ENCODE measurements at places on chromosomes 6 and 20.
A peak's percentile ranks its signal among the peaks of the same experiment; 100 is the strongest.

DNA sequence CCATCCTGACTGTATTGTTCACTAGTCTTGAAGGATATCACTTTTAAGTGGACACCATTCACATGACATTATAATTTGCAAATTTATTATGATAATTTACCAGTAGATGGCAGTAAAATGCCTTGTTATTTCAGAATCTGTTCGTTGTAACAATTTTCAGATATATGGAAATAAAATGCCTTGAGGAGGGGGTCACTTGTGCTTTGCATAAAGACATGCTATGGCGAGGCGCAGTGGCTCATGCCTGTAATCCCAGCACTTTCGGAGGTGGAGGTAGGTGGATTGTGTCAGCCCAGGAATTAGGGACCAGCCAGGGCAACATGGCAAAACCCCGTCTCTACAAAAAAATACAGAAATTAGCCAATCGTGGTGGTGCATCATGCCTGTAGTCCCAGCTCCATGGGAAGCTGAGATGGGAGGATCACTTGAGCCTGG lies 9.0 kb upstream of the NCOA6 start:
- peak; percentile 62 for DNase-seq

GRCh38 chr6:3312604-3313231 lies 54.0 kb downstream of the PSMG4 start:
- no peak for DNase-seq

GRCh38 chr6:147080225-147080624 lies 124.0 kb upstream of the STXBP5 start:
- DNase-seq = no peak

GRCh38 chr6:43105538-43106222 lies 29.6 kb downstream of the PTK7 start:
- DNase-seq = no peak

GRCh38 chr6:90175627-90176538 lies 120.8 kb downstream of the BACH2 start:
- DNase-seq = no peak

DNA sequence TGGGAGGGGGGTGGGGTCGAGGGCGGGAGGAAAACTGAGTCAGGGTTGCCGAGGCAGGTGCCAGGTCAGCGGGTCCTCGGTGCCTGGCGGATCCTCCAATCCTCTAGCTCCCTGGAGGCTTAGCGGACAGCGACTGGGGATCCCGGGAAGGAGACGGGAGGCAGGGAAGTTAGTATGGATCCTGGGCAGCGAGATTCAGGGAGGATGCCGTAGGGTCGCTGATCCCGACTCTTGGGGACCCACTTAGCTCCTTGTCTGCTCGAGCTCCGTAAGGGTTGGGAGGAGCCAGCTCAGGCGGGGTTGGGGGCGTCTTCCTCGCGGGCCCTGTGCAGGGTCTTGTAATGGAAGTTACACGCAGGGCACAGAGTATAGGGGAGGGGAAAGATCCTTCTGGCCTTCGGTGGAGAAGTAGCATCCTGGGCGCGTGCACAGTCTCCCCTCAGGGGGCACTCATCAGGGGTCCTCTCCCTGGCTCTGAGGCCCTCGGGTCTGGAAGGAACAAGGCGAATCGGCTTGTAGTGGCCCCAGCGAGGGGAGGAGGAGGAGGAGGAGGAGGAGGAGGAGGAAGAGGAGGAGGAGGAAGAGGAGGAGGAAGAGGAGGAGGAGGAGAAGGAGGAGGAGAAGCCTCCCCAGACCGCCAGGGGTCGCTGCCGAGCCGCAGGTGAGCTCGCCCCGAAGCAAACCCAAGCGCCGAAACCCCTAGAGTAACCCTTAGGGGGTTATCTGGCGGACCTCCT lies 6.4 kb upstream of the SLC12A5 start:
- DNase-seq = peak; percentile 31

- no peak for DNase-seq
Measured at GRCh38 chr6:80469977-80470376, 363.5 kb downstream of the BCKDHB start.

- peak; percentile 51 for DNase-seq
Measured at GRCh38 chr6:34745277-34746103, 11.8 kb upstream of the SNRPC start.

DNA sequence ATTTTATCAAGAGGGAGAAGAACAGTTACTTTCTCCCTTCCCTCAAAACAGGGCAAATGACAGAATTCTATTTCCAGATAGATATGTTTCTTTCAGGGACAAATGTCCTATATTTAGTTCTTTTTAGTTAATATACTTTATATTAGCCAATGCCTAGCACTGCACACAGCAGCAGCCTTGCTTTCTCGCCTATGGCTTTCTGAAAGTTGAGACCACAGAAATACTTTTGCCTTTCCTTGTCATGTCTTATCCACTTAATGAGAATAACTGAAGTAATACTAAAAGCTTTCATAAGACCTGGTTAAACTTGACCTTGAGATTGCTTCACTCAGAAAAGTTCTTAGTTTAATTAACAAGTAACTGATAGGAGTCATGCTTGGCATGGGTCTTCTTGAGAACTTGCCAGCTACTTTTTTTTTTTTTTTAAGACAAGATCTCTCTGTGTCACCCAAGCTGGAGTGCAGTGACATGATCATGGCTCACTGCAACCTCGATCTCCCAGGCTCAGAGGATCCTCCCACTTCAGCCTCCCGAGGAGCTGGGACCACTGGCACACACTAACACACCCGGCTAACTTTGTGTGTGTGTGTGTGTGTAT lies 159.3 kb downstream of the CDKAL1 start:
- no peak for DNase-seq

DNA sequence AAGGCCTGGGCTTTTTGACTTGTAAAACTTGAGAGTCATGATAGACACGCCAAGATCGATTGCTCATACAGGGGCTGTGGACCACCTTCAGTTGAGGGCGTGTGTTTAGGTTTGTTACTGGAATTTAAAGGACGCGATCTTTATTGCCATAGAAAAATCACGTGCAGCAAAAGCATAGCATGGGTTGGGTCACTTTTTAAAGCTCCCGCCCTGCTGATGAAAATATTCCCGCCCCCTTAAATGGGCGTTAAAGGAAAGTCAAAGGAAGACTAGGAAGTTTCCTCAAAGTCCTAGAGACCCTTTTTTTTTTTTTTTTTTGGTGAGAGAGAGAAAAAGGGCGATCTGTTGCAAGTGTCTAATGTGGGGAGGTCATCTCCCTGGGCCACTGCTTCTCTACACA lies 23.1 kb downstream of the TFAP2A start:
- DNase-seq = no peak

DNA sequence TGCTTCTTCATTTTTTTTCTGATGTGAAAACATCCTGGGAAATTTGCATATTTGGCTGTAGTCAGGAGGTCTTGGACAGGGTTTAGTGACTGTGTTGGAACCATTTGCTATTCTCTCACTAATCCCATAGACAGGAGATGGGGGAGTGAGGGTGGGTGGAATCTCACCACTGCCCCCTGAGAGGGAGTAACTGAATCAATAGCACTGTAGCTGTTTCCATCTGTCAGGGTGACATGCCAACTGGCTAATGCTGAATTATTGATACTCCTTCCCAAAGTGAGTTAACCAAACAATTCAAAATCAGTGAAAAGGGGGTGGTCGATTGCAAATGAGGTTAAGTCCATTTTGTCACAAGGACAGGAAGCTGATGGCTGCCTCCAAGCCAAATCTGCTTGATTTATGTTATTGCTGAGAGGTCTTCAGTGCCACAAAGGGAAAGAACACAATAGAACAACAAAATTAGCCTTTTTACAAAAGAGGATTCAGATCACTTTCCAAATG lies 55.1 kb upstream of the B3GAT2 start:
- no peak for DNase-seq

DNA sequence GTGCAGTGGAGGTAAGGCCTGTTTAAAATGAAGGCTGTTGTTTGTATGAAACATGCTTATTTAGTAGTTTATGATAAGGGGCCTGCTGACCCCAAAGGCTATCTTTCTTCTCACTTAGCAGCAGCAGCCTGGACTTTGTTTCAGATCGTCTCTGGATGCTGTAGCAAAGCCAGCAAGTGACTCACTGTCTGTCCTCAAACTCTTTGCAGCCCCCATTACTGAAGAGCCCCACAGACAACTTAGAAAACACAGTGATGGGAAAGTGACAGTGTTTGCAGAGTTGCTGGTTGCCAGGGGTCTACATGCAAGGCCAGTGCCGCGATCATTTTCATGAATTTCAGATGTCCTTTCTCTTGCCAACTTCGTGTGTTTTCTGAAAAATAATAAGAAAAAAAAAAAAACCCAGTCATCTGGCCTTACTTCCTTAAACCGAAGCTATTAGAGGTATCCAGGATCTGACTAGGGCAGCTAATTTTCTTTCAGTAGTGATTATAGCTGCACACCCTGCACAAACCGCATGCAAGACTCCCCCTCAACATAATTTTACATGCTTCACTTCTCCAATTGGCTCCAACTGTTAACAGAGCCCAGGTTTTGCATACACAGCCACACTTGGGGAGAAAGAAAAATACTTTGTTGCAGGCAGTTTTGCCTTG lies 11.6 kb upstream of the F13A1 start:
- DNase-seq = no peak

- no peak for DNase-seq
Measured at GRCh38 chr6:44224029-44224964, 902 bp downstream of the SLC29A1 start.

DNA sequence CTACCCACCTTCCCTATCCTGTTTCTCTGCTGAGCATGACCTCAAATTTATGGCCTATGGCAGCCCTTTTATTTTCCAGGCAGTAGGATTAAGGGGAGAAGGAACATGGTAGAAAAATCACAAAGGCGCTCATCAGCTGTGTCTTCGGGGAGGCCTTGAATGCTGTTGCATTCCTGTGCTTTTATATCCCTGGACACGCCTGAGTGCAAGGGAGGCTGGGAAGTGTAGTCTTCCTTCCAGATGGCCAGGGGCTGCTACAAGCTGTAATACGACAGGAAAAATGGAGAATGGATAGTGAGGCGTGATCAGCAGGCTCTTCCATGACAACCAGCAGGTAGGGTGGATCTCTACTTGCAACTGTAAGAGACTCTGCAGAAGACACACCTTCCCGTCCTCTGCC lies 210.9 kb upstream of the GGTLC1 start:
- no peak for DNase-seq

- DNase-seq = no peak
Measured at GRCh38 chr6:21504790-21505189, 88.8 kb upstream of the SOX4 start.

DNA sequence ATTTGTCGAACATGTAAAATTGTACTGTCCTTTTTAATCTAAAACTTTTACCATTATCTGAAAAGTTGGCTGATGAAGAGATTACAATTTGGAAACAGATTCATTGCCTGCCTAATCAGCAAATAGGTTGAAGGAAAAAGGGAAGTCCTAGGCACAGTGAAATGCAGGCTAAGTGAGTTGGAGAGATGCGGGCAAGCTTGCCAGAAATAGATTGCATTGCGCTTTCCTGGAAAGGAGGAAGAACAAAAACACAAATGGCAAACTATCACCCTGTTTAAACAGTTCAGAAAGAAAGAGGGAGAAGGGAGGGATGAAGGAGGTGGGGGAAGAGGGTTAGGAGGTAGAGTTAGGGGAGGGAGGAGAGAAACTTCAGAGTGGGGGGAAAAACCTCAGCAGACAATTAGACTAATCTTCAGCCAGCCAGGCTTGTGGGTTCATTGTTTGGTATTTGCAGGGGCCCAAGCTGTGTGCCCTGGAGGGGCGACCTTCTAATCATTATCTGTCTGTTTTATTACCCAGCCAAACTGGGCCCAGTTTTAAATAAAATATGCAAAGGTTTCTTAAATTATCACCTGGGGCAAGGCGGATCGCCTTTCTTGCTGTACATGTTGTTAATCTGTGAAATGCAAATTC lies 465.2 kb downstream of the TFAP2B start:
- DNase-seq = no peak

- peak; percentile 91 for DNase-seq
Measured at GRCh38 chr6:37210313-37210968, 40.5 kb downstream of the PIM1 start.

- DNase-seq = peak; percentile 83
Measured at GRCh38 chr6:44655412-44656342, 268.2 kb downstream of the CDC5L start.

- DNase-seq = no peak
Measured at GRCh38 chr6:36432151-36432671, 10.4 kb downstream of the PXT1 start.

- DNase-seq = no peak
Measured at GRCh38 chr20:19047040-19047950, 165.1 kb upstream of the SLC24A3 start.

DNA sequence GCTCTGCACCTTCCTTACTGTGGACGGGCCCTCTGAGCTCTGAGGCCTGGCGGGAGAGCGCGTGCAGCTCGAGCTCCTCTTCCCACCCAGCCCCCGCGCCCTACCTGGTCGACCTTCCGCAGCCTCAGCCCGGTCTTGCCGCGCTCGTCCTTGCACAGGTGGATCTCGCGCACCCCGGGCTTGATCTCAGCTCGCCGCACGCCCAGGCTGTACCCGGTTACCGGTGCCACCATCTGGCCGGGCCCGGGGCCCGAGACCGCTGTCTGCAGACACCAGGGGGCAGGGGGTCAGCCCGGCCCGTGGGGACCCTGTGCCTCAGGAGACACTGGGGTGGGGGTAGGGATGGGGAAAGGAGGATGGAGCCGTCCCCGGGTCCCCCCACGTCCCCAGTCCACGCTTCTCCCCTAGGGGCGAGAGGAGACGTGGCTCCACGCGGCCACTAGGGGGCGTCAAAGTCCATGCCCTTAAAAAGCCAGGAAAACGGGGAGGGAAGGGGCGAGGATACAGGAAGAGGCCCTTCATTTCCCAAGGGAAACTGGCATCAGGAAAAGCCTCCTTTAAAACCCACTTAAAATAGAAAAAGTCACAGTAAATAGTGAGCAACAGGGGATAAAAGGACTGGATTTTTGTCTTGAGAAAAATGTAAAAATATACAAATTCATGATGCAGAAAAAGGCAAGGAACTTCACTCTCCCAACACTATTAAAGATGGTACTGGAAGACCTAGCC lies 15.5 kb downstream of the SDCBP2 start:
- peak; percentile 90 for DNase-seq

DNA sequence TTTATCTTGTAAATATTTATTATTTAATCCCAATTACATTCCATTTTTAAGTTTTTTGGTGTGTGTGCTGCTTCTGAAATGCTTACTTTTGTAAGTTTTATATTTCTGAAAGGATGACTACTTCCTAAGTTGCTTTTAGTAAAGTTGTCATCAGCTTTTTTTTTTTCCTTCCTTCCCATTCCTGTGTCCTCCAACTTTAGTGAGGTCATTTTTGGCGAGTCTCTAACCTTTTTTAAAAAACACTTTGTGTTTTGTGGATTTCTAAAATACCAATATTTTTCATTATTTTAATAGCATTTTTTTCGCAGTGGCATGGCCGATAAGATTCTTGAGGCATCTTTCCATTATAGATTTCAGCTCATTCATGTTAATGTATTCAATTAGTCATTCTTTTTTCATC lies 30.9 kb downstream of the FIG4 start:
- no peak for DNase-seq

- DNase-seq = no peak
Measured at GRCh38 chr6:149419696-149420404, 19.8 kb downstream of the SUMO4 start.

GRCh38 chr6:34661357-34661756 lies 35.2 kb downstream of the ILRUN start:
- no peak for DNase-seq

DNA sequence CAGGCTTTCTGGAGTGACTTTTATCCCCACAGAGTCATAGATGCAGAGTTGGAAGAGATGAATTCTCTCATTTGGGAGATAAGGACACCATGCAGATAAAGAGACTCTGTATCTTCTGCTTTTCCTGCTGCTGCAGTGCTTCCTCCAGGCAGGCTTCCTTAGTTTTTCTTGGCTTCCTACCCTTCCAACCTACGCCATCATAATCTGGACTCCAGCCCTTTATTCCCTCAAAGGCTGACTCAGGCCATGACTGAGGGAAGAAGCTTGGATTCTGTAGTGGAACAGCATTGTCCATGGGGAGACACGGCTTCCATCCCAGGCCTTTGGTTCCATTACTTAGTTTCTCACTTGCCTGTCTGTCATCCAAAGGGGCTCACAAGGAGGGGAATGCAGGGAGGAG lies 6.5 kb upstream of the RNF24 start:
- peak; percentile 42 for DNase-seq
